ENCODE measurements at places on chromosomes 7 and 10. TPM values are rescaled to one million over a fixed set of nuclear protein-coding genes. Genes with fewer than 3 reads are reported as not detected.

Gene AKR1E2
- 3.3 TPM for total RNA-seq

Gene RNLS
- total RNA-seq = 15.2 TPM

Gene KIF20B
- 42.7 TPM for total RNA-seq

- no peak for DNase-seq
Observed at GRCh38 chr10:27019827-27020226, 80.5 kb downstream of the ANKRD26 start.

DNA sequence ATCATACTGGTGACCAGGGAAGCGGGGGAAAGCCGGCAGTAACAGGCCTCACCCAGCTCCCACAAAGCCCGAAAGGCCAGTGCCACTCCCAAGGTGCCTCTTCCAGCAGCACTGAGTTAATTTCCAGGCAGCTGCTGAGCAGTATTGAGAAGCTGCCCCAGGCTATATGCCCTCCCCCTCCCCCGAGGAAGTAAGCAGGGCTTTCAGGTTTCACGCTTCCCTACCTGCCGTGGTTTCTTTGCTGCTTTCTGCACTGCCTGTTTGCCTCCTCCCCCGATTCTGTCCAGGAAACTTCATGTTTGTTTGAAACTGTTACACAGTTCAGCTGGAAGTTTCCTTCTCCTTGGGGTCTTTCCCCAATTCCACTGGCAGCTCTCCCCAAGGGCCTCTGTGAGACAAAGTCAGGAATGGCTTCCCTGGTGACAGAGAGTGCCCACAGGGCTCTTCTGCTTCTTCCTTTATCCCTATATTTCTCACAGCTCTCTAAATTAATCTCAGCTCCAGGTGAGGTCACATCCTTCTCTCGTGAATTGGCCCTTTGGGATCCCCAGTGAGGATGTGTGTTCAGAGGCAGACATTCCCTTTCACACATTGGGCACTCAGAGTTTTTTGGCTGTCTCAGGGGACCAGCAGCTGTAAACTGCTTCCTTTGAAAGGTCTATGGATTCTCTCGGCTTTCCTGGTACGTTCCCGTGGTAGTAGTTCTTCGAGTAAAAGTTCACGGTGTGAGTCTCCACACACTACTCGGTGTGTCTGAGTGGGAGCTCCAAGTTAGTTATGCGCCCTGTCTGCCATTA lies 19.4 kb downstream of the C1GALT1 start:
- DNase-seq = peak; percentile 84

DNA sequence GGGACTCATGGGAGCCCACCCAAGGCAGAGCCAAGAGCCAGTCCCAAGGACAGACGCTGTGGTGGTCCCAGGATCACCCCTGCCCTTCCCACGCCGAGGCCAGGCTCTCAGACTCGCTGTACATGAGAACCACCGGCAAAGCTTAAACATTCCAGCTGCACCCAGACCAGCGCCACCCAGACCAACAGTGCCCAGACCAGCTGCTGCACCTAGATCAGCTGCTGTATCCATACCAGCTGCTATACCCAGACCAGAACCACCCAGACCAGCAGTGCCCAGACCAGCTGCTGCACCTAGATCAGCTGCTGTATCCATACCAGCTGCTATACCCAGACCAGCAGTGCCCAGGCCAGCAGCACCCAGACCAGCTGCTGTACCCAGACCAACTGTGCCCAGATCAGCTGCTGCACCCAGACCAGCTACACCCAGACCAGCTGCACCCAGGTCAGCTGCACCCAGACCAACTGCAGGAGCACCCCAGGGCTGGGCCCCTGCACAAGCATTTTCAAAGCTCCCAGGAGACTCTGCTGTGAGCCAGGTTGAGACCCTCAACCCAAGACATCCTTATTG lies 47.9 kb upstream of the CNPY1 start:
- no peak for DNase-seq

DNA sequence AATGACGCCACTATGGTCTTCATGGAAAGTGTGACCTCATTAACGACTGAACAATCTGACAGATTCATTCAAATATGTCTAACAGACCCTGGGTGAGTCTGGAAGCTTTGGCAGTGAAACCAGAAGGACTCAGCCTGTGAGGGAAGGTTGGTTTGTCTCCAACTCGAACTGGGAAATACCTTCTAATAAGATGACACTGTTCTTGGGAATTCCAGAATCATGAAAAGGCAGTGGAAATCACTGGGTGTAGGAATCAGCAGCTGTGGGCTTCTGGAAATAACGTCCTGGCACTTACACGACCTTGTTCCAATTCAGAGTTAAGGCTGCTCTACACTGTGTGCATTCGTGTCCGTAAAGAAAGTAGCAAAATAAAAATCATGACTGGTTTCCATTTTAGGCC lies 75.1 kb downstream of the DGKI start:
- DNase-seq = no peak

GRCh38 chr7:113197274-113197673 lies 78.9 kb upstream of the SMIM30 start:
- no peak for DNase-seq

- no peak for DNase-seq
Observed at GRCh38 chr10:61701055-61701705, 38.5 kb downstream of the CABCOCO1 start.

DNA sequence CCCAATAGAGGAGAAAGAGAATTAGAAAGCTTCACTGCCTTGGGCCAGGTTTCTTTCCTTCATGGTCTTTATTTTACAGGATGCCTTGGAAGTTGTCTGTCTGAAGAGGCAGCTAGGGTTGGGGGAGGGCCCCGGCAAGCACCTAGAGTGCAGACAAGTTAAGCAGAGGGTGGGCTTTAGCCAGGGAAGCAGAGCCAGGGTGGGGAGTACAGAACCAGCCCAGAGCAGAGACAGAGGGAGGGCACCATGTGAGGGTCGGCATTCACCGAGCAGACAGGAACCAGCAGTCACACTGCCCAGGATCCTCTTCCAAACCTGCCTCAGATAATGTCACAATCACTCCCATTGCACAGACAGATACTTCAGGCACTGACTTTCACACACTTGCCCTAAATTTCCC lies 75.9 kb downstream of the ADARB2 start:
- no peak for DNase-seq

- peak; percentile 65 for DNase-seq
Observed at GRCh38 chr10:45557275-45557905, 115.2 kb downstream of the ZFAND4 start.
